Muscle of leg (tissue), 16 donors: ENCODE measurements at places on chromosomes 1 and 21.
A peak's percentile ranks its signal among the peaks of the same experiment; 100 is the strongest.

DNA sequence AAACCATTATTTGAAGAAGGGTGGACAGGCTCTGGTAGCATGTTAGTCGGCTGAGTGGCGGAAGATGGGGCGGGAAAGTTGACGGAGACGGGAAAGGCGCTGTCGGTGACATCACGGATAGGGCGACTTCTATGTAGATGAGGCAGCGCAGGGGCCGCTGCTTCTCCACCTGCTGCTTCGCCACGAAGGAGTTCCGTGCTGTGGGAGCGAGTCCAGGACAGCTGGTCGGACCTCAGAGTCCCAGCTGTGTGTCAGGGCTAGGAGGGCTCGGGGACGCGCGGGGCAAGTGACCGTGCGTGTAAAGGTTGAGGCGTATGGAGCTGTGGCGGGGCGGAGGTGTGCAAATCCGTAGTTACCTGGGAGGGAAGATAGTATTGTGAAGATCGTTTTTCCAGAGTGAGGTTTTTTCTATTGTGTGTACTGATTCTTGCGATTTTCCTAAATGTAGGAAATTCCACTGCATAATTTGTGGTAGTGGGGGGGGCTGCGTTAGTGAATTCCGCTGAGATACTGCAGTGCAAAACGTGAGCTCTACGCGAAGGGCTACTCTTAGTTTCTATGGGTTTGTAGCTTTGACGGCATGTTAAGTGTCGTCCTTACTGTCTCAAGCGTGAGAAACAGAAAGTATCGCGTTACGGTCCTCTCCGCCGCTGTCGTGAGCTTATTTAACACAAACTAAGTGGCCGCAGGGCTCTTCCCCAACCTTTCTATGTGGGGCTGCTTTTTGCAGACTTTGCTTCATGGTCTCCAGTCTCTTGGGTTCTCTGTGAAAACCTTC lies 111.2 kb upstream of the NBPF11 start:
- H3K27ac ChIP-seq, result no peak overlapping the region
- peaks cover 12% of the 10 kb centered on the region for H3K4me1 ChIP-seq
- no peaks in the 10 kb centered on the region for H3K36me3 ChIP-seq

DNA sequence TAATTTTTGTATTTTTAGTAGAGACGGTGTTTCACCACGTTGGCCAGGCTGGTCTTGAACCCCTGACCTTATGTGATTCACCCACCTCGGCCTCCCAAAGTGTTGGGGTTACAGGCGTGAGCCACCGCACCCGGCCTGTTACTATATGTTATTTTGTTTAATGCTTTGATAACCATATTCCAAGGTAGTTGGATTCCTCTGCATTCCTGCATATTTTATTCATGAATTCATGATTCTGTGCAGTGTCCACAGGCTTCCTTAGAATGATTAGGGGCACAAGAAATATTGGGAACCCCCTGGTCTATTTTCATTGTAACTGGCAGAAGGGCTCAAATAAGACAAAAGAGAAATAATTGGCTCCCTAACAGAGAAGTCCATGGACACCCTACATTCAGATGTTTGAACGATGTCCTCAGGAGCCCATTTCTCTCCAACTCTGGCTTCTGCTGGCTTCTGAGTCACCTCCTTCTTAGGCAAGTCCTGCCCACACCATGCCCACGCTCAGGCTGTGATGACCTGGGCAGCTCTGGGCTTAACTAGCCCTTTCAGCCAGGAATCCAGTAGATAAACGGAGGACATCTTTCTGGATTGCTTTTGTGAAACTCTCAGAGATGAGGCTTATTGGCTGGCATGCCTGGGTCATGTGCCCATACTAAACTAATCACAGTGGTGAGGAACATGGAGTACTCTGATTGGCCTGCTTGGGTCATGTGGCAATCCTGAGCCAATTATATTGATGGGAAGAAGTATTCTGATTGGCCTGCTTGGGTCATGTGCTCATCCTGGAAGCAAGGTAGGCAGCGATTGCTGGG lies 32.6 kb downstream of the TNFRSF8 start:
- no peaks in the 10 kb centered on the region for H3K36me3 ChIP-seq
- H3K4me3 ChIP-seq, result no peak overlapping the region
- no peaks in the 10 kb centered on the region for H3K4me1 ChIP-seq
- no peak overlapping the region for H3K27ac ChIP-seq
- no peaks in the 10 kb centered on the region for H3K27me3 ChIP-seq

GRCh38 chr21:44550807-44551206 lies 498 bp downstream of the KRTAP10-2 start:
- H3K36me3 ChIP-seq, result no peaks in the 10 kb centered on the region
- no peak for DNase-seq
- peaks cover 6% of the 10 kb centered on the region for H3K27me3 ChIP-seq
- no peak overlapping the region for H3K27ac ChIP-seq
- H3K4me3 ChIP-seq, result no peak overlapping the region
- peaks cover 2% of the 10 kb centered on the region for H3K4me1 ChIP-seq

- H3K36me3 ChIP-seq, result no peaks in the 10 kb centered on the region
- H3K27ac ChIP-seq, result peak overlapping the region; percentile 88
- peaks cover 6% of the 10 kb centered on the region for H3K4me1 ChIP-seq
- peak; percentile 80 for DNase-seq
- no peak overlapping the region for H3K4me3 ChIP-seq
- no peaks in the 10 kb centered on the region for H3K27me3 ChIP-seq
Measured at GRCh38 chr1:99533909-99534637, 111.8 kb upstream of the PALMD start.

- no peak for DNase-seq
- peaks cover 26% of the 10 kb centered on the region for H3K36me3 ChIP-seq
- H3K4me3 ChIP-seq, result no peak overlapping the region
- H3K4me1 ChIP-seq, result peaks cover 24% of the 10 kb centered on the region
- H3K27ac ChIP-seq, result no peak overlapping the region
- no peaks in the 10 kb centered on the region for H3K27me3 ChIP-seq
Measured at GRCh38 chr1:54381524-54381923, 24.7 kb downstream of the SSBP3 start.

- H3K36me3 ChIP-seq, result no peaks in the 10 kb centered on the region
- H3K4me1 ChIP-seq, result no peaks in the 10 kb centered on the region
- H3K27me3 ChIP-seq, result peaks cover 8% of the 10 kb centered on the region
- H3K4me3 ChIP-seq, result no peak overlapping the region
Measured at GRCh38 chr1:20301463-20302107, 10.9 kb downstream of the VWA5B1 start.

GRCh38 chr1:17819129-17819802 lies 64.1 kb downstream of the ACTL8 start:
- no peaks in the 10 kb centered on the region for H3K27me3 ChIP-seq
- H3K36me3 ChIP-seq, result no peaks in the 10 kb centered on the region
- peaks cover 2% of the 10 kb centered on the region for H3K4me1 ChIP-seq
- no peak overlapping the region for H3K27ac ChIP-seq

DNA sequence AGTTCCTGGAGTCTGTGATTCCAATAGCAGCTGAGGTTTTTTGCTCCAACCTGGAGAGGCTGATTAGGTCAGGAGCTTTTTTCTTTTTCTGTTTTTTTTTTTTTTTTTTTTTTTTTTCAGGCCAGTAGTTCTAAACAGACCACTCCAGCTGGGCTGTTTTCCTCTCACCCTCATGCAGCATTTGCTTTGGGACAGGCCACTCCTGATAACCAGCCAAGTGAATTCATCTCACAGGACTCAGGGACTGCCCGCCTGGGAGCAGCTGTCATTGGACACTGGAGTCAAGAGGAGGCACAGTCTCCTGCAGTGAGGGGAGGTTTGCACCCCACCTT lies 22.9 kb downstream of the PLXNA2 start:
- peak; percentile 81 for DNase-seq
- no peak overlapping the region for H3K4me3 ChIP-seq
- H3K27me3 ChIP-seq, result no peaks in the 10 kb centered on the region
- H3K4me1 ChIP-seq, result peaks cover 87% of the 10 kb centered on the region
- peaks cover 32% of the 10 kb centered on the region for H3K36me3 ChIP-seq

GRCh38 chr1:158507511-158507910 lies 35.5 kb downstream of the OR10R2 start:
- no peaks in the 10 kb centered on the region for H3K36me3 ChIP-seq
- H3K4me3 ChIP-seq, result no peak overlapping the region
- no peaks in the 10 kb centered on the region for H3K27me3 ChIP-seq
- DNase-seq, result no peak

DNA sequence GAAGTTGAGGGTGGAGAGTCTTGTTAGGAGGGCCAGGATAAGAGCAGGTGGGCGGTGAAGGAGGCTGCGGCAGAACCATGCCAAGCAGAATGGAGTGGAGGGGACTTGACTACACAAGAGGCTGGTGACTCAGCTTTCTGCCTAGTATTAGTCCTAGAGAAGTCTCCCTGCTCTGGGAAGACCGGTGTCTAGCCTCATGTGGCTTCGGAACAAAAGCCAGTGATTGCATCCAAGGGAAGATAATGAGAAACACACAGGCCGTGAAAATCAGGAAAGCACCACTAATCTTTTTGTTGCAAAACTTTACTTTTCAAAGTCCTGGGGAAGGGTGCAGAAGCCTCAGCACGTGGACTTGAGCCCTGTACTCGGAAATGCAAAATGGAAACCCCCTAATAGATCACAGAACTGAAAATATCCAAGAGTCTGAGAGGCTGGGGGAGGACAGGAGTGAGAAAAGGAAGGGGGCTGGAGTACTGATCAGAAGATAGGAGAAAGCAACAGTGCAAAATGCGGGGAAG lies 31.4 kb downstream of the DDR2 start:
- H3K4me3 ChIP-seq, result no peak overlapping the region
- peak; percentile 73 for DNase-seq
- H3K27ac ChIP-seq, result no peak overlapping the region
- peaks cover 6% of the 10 kb centered on the region for H3K36me3 ChIP-seq

- H3K36me3 ChIP-seq, result no peaks in the 10 kb centered on the region
- H3K4me3 ChIP-seq, result no peak overlapping the region
- H3K27ac ChIP-seq, result no peak overlapping the region
- H3K4me1 ChIP-seq, result no peaks in the 10 kb centered on the region
- DNase-seq, result no peak
Measured at GRCh38 chr1:159091607-159092031, 15.1 kb upstream of the AIM2 start.

GRCh38 chr1:111907321-111907720 lies 82.1 kb downstream of the KCND3 start:
- peaks cover 12% of the 10 kb centered on the region for H3K27me3 ChIP-seq
- no peaks in the 10 kb centered on the region for H3K36me3 ChIP-seq
- peaks cover 27% of the 10 kb centered on the region for H3K4me1 ChIP-seq
- DNase-seq, result no peak
- H3K4me3 ChIP-seq, result no peak overlapping the region
- H3K27ac ChIP-seq, result no peak overlapping the region

DNA sequence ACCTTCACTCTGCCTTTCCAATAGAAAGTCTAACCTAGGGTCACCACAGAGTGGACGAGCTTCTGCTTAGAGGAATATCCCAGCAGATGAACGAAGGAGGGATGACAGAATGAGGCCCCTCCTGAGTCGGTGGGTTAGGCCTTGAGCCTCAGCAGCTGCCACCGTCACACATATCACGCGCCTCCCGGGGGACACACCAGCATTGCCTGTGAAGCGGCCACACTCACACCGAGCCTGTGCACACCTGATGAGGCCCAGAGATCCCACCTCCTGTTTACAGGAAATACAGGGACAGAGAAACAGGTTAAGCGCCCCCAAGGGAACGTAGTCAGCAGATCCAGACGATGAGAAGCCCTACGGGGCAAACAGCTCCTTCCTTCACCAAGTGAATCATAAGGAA lies 25.1 kb upstream of the LRRC47 start:
- H3K4me3 ChIP-seq, result no peak overlapping the region
- H3K27me3 ChIP-seq, result no peaks in the 10 kb centered on the region
- DNase-seq, result peak; percentile 20
- H3K36me3 ChIP-seq, result peaks cover 53% of the 10 kb centered on the region

DNA sequence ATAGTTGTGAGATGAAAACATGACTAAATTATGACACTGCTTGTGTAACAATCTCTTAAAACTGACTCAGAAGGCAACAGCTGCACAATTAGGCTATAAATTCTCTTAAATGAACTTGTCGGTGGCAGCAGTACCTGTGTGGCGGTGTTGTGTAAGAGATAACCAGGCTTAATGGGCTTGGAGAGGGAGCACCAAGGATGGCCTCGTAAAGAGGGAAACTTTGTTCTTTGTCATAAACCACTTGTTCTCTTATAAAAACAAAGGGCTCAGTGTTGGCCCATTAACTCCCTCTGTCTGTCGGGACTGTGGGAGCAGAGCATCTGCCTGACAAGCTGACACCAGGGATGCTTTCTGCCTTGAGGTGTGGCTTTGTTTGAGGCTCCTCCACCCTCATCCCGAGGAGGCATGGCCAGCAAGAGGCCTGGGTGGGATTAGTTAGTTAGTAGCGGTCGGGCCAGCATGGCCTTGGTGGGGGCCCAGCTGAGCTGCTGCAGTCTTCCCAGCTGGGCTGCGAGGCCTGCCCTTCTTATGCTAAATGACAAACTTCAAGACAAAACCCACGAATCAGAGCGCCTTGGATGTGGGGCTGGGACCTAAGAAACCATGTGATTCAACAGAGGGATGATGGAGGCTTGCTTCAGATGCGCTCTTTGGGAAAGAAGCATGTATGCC lies 171.4 kb downstream of the CAMTA1 start:
- no peaks in the 10 kb centered on the region for H3K36me3 ChIP-seq
- no peak for DNase-seq
- no peak overlapping the region for H3K27ac ChIP-seq

DNA sequence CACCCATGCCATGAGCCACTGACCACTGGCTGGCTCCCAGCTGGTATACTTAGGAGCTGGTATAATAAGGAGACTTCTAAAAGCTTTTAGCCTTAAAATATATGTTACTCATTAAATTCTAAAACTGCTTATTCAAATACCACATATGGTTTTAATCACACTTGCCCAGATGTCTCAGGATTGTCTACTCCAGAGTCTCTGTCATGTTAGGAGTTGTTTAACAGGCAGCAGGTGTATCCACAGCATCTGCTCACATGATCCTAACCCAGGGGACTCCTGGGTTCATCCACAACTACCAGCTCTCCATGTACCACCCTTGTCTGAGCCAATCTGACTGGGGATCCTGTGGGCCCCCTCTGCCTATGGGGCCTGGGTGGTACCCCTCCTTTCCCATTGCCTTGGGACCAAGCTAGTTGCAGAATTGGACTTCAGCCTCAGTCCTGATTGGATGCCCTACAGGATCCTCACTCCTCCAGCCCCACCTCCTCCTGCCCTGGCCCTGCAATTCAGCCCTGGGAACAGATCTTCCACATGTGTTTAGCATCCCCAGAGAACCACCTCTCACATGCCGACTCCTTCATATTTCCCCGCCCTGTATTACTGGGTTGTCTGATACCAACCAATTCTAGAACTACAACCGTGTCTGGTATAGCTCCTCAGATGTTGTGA lies 61.3 kb downstream of the BCAR3 start:
- H3K27me3 ChIP-seq, result no peaks in the 10 kb centered on the region
- no peak overlapping the region for H3K27ac ChIP-seq
- peaks cover 34% of the 10 kb centered on the region for H3K4me1 ChIP-seq
- H3K36me3 ChIP-seq, result no peaks in the 10 kb centered on the region
- H3K4me3 ChIP-seq, result no peak overlapping the region

- no peaks in the 10 kb centered on the region for H3K36me3 ChIP-seq
- H3K27ac ChIP-seq, result no peak overlapping the region
- H3K27me3 ChIP-seq, result peaks cover 2% of the 10 kb centered on the region
- no peak overlapping the region for H3K4me3 ChIP-seq
Measured at GRCh38 chr1:44076066-44076465, 42.6 kb upstream of the KLF17 start.
